ENCODE measurements at places on chromosomes 7 and 10.
A peak's percentile ranks its signal among the peaks of the same experiment; 100 is the strongest.

DNA sequence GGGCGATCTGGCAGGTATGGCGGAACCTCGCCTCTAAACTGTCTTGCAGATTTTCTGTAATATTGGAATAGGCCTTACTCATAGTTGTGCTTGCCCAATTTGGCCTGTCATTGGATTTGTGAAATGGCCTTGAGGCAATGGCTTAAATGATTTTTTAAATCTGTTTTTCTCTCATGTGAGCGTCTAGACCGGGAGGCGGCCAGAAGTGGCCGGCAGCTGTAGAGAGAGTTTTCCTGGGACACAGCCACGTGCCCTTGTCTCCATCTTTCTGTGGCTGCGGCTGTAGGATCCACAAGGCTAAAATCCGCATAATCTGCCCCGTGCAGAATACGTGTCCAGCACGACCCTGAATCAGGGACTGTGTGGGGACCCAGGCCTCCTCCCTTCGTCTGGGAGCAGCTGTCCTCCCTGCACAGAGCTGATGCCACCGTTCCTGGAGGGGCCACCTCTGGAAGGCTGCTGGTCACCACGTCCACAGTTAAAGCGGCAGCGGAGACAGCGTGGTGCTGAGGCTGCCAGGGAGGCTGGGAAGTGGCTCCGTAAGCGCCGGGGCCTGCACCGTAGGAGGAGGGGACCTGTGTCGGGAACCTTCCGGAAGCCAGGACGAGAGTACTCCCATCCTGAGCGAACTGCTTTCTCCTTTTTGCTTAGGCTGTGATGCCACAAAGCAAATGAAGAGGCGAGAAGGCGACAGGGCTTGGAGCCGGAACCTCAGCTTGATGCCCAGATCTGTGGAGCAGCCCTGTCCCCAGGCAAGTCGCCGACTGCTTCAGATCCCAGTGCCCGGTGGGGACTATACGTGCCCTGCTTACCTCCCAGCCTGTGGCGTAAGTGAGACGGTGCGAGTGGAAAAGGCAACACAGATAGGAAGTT lies 99.8 kb downstream of the DYNC2I1 start:
- no peak for DNase-seq

DNA sequence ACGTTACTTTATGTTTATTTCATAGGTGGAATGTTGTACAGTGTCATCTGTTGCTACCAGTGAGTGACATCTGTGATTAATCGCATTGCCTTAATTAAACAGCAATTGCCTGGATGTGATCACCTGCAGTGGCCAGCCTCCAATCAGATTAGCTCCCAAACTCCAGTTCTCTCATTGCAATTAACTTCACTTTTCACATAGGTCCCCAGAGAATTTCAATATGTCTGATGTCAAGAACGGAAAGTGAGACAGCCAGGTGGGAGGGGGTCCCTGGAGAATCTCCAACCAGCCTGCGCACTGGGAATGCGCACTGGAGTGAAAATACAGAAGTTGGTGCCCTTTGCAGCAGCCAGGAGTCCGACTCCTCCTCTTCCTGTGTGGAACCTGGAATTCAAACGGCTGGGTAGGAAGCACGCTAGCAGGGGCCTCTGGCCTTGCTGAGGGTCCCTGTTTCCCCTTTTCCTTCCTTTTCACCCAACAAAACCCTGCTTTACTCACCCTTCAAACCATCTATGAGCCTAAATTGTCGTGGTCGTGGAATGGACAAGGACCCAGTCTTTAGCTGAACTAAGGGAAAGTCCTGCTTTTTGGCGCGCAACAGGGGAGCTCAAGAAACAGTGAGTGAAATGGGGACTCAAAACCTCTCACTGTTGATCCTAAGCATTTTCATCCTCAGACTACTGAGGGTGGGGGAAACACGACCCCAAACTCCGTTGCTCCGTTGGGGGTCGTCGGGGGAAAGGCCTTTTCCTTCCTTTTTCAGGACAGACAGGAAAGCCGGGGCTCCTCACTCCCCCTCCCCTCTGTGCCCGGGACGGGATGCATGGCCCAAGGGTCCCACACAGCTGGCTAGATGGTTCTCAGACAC lies 1355.5 kb upstream of the LRRTM3 start:
- no peak for DNase-seq

DNA sequence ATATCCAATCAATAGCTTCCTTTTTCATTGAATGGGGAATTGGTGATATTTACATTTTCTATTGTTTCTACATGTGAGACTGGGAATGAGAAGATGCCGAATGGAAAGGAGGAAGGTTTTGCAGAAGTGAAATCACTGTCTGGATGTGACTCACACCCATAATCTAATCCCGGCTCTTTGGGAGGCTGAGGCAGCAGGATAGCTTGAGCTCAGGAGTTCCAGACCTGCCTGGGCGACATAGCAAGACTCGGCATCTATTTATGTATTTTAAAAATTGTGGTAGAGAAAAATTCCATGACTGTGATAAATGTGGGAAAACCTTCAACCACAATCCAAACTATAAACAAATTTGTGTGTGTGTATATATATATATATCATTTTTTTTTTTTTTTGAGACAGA lies 10.9 kb upstream of the FIS1 start:
- no peak for DNase-seq

GRCh38 chr10:131492211-131492857 lies 180.8 kb upstream of the TCERG1L start:
- no peak for DNase-seq

DNA sequence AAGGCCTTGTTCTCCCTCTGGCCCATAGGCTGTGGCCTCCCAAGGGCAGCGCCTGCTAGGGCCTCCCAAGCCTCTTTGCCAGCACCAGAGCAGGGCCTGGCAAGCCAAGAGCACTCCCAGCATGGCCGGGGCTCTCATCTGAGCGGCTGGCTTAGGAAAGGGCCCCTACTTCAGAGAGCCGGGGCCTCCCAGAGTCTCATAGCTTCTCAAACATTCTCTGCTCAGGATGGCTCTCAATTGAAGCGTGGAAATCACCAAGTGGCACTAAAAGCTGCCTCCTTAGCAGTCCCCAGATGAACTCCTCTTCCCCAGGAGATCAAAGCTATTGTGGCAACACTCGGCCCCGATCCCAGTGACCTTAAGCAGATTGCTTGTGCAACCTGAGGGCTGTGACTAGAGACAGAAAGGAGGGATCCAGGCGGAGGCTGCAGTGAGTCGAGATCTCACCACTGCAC lies 69.4 kb downstream of the FAM53B start:
- DNase-seq, result no peak

DNA sequence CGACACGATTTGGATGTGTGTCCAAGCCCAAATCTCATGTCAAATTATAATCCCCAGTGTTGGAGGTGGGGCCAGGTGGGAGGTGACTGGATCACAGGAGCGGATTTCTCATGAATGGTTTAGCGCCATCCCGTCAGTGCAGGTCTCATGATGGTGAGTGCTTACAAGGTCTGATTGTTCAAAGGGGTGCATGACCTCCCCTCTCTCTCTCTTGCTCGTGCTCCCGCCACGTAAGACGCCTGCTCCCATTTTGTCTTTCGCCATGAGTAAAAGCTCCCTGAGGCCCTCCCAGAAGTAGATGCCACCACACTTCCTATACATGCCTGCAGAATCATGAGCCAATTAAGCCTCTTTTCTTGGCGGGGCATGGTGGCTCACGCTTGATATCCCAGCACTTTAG lies 71.5 kb upstream of the NANOS1 start:
- DNase-seq, result no peak

GRCh38 chr10:118241229-118242137 lies 100.6 kb downstream of the FAM204A start:
- peak; percentile 43 for DNase-seq

Measured in stimulated activated CD8-positive, alpha-beta memory T cell treated with anti-CD3 and anti-CD28 coated beads, Interleukin-4, amount 100 ng/mL, for 24 hours (primary cell).